NCI-H2171 (cell line): ENCODE measurements at places on chromosomes 2 and 18.

- no peak for DNase-seq
Observed at GRCh38 chr2:29000956-29001355, 19.9 kb downstream of the TOGARAM2 start.

GRCh38 chr2:219296631-219297391 is 12.4 kb downstream of the PTPRN start:
- no peak for DNase-seq

GRCh38 chr2:28095622-28096021 is 205.1 kb downstream of the BABAM2 start:
- DNase-seq = no peak

DNA sequence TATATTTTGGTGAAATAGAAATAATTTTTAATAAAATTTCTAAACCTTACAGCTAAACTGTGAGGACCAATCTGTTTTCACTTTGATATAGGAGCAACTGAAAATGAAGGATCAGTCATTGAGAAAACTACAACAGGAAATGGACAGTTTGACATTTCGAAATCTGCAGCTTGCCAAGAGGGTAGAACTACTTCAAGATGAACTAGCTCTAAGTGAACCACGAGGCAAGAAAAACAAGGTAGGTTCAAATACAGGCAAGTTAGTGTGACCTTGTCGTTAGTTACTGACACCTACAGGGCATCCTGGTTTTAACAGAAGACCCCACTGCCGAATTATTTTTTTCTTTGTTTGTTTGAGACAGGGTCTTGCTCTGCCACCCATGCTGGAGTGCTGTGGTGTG is 75.5 kb upstream of the STON1 start:
- no peak for DNase-seq

DNA sequence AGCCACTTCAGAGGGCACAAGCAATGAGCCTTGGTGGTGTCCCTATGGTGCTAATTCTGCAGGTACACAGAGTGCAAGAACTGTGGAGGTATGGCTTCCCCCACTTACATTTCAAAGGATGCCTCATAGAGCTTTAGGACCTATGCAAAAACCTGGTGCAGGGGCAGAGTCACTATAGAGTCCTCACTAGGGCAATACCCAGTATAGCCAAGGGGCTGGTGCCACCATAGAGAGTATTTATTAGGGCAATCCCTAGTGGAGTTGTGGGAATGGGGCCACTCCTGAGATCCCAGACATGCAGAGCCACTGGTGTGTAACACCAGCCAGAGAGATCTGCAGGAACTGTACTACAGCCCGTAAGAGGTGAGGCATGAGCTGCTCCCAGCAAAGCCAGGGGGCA is 312.2 kb downstream of the SLC4A3 start:
- no peak for DNase-seq

DNA sequence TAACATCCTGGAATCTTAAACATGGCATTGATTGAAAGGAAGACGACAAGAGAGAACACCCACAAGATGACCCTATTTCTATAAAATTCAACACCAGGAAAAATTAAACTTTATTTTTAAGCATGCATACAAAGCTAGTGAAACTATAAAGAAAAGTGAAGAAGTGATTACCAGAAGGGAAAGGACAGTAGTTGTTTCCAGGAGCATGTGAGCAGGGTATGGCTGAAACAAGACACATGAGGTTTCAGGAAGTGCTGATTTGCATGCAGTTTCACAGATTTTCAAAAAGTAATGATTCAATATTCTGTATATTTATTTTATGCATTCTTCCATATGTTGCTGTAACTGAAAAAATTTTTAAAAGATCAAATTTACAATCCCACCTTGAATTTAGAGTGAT is 24.6 kb upstream of the DAW1 start:
- no peak for DNase-seq

DNA sequence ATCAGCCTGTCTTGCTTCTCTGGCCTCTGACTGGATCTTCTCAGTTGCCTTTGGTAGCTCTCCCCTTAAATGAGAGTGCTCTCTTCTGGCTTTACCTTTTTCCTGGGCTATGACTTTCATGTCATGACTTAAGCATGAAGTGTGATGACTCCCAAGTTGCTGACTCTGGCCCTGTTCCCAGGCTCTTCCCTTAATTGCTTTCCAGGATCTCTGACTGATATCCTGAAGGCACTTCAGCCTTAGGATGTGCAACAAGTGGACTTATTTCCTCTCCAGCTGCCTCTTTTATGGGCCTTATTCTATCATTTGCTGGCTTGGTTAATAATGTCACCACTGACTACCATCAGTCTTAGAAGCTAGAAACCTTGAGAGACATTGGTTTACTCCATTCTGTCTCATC is 17.4 kb downstream of the SEMA4F start:
- no peak for DNase-seq

DNA sequence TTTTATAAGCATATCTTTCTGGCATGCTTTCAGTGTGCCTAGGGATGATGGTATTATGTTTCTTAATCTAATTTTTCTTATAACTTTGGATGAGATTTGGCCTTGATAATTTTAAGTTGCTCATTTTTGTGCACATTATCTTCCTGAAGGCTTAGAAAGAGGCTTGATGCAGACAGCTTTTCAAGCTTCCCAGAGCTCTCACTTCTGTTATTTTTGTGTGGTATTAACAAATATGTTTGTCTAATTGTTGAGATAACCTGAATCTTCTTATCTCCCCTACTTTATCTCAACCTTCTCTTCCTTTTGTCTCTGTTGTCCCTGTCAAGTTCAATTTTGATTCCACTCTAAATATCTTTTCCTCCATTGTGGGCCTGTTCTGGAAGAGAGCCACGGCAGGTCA is 113.2 kb upstream of the LRRTM1 start:
- DNase-seq = no peak

GRCh38 chr2:142786918-142787702 is 90.4 kb upstream of the KYNU start:
- DNase-seq = no peak

- DNase-seq = no peak
Observed at GRCh38 chr18:23772327-23773024, 83.2 kb downstream of the LAMA3 start.

GRCh38 chr18:47427923-47428637 is 176.6 kb upstream of the SKOR2 start:
- DNase-seq = no peak

DNA sequence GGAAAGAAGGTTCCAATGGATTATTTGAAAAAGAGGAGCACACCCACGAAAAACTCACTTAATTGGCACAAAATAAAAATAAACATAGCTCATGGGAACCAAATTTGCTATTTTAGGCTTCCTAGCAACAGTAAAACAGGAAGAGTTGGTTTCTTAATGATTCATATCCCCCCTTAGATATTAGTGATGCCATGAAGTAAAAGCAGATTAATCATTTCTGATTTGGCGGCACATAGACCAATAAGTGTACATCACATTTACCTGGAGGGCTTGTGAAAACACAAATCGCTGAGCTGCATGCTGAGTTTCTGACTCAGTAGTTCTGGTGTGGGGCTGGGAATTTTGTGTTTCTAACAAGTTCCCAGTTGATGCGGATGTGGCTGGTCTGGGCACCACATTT is 260.4 kb downstream of the SLC4A3 start:
- DNase-seq = no peak

DNA sequence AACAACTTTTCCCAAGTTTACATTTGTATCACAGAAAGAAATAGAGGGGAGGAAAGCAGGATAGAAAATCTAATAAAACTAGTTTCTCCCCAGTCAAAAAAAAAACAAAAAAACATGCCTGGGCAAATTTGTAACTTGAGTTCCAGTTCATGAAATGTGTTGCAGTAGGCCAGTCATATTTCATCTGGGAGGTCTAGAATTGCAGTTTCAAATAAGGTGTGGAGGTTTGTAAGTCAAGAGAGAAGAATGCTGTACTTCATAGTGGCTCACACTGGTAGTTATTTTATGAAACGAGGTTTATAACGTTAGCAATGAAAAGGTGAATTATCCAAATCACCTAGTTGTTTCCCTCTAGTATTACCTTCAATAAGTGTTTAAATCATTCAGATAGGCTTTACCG is 1313.9 kb upstream of the SLC39A10 start:
- DNase-seq = peak; percentile 54

DNA sequence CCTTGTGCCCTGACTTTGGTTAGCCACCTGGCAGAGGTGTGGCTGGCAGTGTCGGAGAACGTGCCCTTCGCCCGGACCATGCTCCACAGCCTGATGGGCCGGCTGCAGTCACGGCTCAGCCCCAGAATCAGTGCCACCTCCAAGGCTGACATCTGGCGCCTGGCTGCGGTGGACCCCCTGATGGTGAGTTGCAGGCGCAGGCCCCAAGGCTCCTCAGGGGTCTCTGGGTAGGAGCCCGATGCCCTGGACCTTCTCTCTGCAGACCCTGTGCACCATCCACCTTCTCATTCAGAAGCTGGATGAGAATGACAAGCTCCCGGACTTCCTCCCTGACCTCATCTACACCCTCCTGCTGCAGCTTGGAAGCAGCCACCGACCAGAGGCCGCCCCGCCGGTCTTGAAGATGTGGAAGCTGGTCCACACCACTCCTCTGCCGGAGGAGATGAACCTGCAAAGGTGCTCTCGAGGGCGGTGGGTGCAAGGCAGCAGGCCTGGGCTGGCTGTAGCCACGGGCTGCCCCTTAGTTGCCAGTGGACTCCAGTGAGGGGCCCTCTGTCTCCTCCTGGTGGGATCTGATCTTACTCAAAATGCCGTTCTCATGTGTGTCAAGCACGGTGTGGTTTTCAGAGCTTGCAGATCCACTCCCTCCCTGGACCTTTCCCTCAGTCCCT is 32.1 kb downstream of the HJURP start:
- no peak for DNase-seq

- peak; percentile 51 for DNase-seq
Observed at GRCh38 chr2:46686811-46687210, 207.4 kb downstream of the TMEM247 start.

- no peak for DNase-seq
Observed at GRCh38 chr2:31266804-31267203, 32.9 kb downstream of the EHD3 start.

GRCh38 chr2:85390941-85391669 is 19.1 kb downstream of the CAPG start:
- no peak for DNase-seq

- no peak for DNase-seq
Observed at GRCh38 chr2:6846967-6847681, 18.6 kb downstream of the CMPK2 start.

DNA sequence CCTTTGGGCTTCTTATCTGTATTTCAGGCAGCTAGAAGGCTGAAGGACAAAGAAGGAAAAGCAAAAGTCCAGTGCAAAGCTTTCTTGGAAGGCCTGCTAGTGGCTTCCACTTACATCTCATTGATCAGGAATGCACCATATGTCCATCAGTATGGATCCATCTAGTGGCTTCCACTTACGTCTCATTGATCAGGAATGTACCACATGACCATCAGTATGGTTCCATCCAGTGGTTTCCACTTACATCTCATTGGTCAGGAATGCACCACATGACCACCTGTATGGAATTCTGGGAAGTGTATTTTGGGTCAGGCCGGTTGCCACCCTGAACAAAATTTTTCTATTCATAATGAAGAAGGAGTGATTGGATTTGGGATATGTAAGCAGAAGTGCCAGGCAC is 70.6 kb downstream of the LYPD6 start:
- DNase-seq = no peak

DNA sequence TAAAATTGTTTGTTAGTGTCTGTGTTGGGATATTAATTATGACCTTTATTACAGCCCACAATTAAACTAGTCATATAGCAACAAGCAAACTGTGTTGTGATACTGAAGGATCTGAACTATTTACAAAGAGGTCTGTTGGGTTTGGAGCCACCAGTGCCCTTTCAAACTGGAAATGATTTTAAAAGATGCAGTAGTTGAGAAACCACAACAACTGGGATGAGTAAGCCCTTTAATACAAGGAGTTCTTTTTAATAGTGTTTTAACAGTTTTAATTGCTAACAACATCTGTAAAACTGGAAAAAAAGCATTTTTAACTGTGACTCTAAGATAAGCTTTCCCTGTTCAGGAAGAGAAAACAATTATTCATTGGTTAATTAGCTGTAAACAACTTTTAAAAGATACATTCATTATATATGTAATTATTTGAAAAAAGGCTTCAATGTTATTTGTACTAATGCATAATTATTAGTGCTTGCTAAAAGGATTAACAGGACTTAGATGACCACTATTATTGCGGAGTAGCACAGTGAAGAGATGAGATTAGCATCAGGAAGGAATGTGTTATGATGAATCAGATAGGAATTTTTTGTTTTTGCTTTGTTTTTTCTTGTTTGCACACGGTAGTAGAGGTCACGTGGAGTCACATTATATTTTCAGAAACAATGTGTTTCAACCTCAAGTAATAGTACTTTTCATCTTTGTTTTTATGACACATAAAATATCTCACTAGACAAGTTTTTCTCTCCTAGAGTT is 392.7 kb upstream of the FANCL start:
- no peak for DNase-seq

GRCh38 chr18:926946-927345 is 22.3 kb downstream of the ADCYAP1 start:
- DNase-seq = no peak

DNA sequence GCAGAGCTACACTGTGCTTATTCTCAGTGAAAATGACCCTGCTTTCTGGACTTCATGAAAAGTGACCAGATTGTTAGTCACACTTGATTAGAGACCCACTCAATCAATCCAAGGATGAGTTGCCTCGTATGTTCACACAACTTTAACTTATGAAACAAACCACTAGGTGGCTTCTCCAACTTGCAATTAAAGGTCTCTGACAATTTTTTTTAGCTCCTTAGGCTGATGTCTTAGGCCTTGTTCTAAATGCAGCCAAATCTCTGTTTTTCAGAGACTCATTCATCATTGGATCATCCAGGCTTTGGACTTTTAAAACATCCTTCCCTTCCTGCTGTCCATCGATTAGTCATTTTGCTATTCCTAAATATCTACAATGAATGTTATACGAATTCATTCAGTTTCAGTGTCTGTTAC is 63.4 kb downstream of the MREG start:
- peak; percentile 30 for DNase-seq

DNA sequence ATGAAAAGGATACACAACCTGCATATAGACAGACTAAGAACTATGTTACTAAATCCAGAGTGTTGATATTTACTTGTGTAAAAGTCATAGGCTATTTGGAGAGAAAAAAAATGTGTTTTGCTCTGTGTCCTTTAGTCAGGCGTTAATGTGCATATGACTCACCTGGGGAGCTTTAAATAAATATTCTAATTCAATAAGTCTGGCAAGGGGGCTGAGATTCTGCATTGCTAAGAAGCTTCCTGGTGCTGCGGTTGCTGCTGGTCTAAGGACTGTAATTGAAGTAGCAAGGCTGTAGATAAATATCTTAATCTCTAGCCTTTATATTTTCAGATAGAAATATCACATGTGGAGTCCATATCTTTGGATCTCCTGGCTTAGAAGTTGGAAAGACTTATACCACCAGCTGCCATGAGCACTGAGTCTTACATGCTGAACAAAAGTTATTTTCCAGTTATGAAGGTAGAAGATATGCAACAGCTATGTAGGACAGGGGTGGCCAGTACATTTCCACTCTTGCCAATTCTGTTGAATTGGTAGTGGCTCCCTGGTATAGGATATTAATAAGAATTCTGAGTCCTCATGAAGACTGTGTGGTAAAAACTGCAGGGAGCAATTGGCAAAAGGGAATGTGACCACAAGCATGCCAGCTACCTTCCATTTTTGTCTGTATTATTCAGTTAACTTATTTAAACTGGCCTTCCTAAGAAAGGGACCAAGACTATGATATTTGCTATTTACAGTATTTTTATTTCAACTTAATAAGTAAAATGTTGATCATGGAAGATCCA is 4.8 kb downstream of the SPAG16 start:
- no peak for DNase-seq

- no peak for DNase-seq
Observed at GRCh38 chr2:135974036-135974435, 11.4 kb downstream of the DARS1 start.
